Hematopoietic multipotent progenitor cell treated with erythropoietin and hydrocortisone succinate and interleukin-3 and kit ligand, for 15 days (in vitro differentiated cells): ENCODE measurements at places on chromosomes 12 and 14.

- no peak for DNase-seq
Measured at GRCh38 chr12:90355711-90356355, 599.1 kb downstream of the CCER1 start.

DNA sequence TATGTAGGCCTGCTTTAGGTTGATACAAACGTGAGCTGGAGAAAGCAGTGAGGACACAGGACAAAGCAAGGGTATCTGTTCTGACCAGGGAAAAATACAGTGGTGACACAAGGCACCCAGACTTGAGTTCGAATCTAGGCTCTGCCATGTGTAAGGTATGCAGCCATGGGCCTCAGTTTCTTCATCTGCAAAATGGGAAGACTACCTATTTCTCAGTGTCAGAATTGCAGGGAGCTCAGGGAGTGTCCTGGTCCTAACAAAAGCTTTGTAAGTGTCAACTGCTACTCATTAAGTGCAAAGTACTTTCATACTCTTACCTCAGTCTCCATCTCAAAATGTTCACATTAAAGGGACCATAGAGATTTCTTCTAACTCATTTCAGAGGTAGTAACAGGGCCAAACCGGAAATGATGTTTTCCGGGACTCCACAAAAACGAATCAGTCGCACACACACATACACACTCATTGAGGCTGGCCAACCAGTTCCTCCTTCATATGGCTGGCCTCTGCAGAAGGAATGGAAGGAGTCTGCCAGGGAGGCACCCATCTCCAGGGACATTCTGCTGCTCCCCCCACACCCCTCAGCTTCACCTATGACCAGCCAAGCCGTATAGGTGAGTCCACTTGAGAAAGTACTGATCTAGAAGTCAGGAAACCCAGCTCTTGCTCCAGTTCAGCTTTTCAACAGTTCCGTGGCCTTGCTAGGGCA is 7.8 kb downstream of the CTDSP2 start:
- DNase-seq, result no peak

DNA sequence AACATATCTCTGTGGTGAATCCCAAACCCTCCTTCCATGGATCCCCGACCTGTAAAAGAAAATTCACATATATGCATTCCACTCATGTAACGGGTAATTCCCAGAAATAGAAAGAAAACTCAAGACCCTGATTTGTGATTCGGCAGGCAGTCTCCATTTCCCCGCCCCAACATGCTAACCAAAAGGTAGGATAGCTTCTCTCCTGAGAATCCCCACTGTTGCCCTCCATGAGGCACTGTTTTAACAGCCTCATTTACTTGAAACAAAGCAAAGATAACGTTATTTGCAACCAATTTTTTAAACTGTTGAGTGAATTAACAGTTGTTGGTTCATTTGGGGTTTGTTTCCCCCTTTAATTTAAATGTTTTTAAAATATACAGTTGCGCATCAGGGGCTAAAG is 774 bp upstream of the SLC2A13 start:
- DNase-seq, result no peak

DNA sequence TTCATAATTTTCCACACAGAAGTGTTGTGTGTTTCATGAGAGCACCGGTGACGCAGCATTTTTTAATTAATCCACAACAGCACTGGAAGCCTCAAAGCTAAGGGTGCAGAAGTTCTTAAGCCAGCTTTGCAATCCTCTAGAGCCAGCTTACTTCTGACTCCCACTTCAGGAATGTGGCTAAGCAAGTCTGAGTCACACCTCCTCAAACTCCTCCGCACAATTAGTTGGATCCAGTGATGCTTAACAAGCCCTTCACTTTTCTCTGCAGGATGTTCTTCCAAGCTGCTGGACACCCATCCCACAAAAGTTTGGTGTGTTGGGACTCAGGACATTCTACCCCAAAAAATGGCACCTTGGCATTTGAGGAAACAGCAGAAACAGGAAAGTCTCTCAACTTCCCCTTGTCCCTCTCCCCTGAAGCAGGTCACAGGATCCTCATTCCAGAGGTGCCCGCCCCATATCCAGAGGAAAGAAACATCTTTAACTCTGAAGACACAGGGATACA is 210.0 kb downstream of the PPM1H start:
- no peak for DNase-seq

- no peak for DNase-seq
Measured at GRCh38 chr12:52022841-52023181, 16.1 kb downstream of the TAMALIN start.
